ENCODE measurements at places on chromosomes 1 and 21.
A peak's percentile ranks its signal among the peaks of the same experiment; 100 is the strongest.

- DNase-seq = no peak
Measured at GRCh38 chr1:964691-965525, 1.4 kb upstream of the PLEKHN1 start.

GRCh38 chr1:74641876-74642275 is 31.7 kb downstream of the ERICH3 start:
- DNase-seq = no peak

DNA sequence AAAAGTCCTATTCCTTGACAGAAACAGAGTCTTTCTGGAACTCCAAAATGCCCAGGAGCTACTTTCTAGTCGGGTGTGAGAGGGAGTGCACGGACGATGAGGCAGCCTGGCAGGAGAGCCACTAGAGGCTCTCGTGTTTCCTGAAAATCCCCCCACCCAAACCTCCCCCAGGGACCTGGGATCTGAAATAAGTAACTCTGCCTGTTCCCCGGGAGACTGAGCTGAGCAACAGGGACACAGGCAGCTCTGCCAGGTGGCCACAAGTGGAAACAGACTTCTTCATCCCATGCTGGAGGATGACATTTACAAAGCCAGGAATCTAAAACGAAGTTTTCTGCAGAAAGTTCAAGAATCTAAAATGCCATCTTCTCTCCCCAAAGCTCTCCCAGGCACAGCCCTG is 77.1 kb downstream of the ITPKB start:
- DNase-seq = no peak

GRCh38 chr1:63779338-63780211 is 5.8 kb downstream of the ROR1 start:
- DNase-seq = no peak

- DNase-seq = no peak
Measured at GRCh38 chr1:77543822-77544448, 138.5 kb downstream of the ZZZ3 start.

GRCh38 chr21:42319851-42320572 is 4.8 kb upstream of the TFF3 start:
- DNase-seq = no peak

- no peak for DNase-seq
Measured at GRCh38 chr1:191551019-191551418, 607.2 kb upstream of the RGS18 start.

DNA sequence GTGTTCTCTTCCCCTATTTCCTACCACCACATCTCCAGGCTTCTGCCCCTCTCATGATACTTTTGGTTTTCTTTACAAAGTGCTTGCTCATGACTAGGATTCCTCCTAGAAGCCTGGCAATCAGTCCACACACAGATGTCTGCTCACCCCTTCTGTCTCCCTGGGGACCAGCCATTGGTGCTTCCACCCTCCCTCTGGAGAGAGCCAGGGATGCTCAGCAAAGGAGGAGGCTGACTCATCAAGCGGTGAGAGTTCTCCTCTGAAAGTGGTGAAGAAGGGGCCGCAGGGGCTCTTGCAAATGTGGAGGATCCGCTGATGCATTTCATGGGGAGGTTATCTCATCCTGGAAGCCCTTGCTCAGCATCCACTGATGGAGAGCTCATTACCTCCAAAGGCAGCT is 14.5 kb downstream of the NT5C1A start:
- DNase-seq = no peak

- DNase-seq = no peak
Measured at GRCh38 chr21:45721671-45722070, 78.1 kb downstream of the PCBP3 start.

GRCh38 chr21:44888581-44889550 is 15.4 kb upstream of the PTTG1IP start:
- DNase-seq = no peak

DNA sequence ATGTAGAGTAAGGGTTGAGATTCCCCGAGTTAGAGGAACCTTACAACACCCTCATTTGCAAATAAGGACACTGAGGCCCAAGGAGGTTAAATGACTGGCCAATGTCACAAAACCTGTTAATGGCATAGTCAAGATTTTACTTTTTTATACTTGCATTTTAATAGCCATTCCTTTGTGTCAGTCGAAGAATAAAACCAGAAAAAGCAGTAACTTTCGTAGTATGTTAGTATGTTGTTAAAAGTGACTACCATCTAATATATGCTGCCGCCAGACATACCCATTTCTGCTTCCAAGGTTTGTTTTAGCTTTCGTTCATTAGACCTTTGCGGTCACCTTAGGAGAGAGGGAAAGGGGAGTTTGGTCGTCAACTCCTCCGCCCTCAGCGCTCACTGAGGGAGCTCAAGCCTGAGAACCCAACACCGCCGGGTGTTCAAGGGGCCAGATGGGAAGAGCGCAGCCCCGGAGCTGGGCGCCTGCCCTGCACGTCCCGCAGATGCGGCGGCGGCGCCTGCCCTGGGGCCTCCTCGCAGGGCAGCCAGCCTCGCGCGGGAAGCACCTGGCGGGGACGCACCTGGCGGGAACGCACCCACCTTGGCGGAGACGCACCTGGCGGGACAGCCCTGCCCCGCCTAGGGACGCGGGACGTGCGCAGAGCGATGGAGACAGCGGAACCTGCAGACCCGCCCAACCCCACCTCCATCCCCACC is 466 bp downstream of the VPS26C start:
- peak; percentile 65 for DNase-seq

DNA sequence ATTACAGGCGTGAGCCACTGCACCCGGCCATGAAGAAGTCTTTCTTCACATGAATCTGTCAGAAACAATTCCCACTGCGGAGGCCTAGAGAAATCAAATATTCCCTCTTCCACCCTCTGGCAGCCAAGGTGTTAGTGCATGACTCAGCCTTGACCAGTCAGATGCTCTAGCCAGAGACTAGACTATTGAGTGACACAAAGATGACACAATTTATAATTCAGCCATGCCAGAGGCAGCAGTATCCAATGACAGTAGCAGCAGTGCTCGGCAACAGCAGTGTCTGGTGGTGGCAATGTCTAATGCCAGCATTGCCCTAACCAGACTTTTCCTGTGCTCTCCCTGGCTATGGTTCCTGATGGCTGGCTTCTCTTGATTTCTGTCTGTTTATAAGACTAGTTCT is 8.7 kb downstream of the CTXND2 start:
- DNase-seq = no peak

DNA sequence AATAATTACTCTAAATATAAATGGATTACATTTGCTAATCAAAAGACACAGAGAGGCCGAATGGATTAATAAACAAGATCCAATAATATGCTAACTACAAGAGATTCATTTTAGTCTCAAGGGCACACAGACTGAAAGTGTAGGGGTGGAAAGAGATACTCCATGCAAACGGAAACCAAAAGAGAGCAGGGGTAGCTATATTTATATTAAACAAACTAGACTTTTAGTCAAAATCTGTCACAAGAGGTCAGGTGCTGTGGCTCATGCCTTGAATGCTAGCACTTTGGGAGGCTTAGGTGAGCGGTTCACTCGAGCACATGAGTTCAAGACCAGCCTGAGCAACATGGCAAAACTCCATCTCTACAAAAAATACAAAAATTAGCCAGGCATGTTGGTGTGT is 33.6 kb upstream of the DISP1 start:
- DNase-seq = no peak

- DNase-seq = no peak
Measured at GRCh38 chr1:34824817-34825454, 32.1 kb downstream of the GJA4 start.

DNA sequence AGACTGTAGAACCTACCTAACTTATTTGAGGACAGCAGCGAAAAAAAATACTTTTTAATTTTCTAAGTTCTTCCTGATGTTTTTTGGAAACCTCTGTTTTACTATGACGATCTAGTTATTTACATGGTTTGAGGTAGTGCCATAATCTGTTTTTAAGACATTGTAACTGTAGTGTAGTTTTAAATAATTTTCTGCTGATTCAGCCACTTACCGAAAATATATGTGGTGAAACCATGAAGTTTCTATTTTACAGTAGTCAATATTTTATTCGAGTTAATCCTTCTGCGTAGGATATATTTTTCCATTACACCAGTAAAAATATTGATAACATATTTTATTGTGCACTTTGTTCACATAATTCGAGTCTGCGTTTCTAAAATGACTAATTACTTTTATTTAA is 121.7 kb upstream of the RRP15 start:
- no peak for DNase-seq

DNA sequence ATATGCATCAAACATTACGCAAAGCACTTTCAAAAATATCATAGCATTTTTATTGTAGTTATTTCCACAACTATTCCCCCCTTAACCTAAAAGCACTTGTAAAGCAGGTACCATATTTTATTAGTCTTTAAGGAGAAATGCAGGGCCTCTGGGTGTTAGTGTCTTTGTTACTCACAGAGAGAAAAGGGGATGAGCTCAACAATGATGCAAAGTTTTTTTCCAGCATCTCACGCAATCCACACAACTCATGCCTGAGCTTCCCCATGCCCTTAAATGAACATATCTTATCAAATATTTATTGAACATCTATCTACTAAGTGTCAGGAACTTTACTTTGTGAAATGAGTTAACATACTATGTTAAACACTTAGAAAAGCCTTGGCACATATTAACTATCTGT is 50.6 kb downstream of the BEND5 start:
- no peak for DNase-seq

DNA sequence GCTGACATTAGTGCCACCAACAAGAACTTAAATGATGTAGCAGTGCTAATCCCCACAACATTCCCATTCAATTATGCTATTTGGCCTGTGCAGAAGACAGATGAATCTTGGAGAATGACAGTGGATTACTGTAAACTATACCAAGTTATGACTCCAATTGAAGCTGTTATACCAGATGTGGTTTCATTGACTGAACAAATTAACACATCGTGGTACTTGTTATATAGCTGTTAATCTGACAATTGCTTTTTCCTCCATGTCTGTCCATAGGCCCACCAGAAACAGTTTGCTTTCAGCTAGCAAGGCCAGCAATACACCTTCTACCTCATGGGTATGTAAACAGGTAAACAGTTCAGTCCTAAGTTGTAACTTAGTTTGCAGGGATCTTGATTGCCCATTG is 101.1 kb downstream of the S1PR1 start:
- DNase-seq = no peak

DNA sequence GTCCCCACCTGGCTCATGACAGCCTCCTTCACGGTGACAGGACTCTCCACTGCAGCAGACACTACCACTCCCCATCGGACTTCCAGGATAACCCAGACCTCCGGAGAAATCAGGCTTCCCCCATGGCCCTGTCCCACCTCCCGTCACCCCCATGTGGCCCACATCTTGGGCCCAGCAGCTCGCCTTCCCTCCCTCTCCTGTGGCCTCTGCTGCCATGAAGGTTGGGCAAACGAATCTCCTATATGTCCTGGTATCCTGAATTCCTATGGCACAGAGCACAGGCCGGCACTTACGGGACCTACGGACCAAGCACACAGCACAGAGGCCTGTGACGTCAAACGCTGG is 82.0 kb downstream of the NPHP4 start:
- no peak for DNase-seq

DNA sequence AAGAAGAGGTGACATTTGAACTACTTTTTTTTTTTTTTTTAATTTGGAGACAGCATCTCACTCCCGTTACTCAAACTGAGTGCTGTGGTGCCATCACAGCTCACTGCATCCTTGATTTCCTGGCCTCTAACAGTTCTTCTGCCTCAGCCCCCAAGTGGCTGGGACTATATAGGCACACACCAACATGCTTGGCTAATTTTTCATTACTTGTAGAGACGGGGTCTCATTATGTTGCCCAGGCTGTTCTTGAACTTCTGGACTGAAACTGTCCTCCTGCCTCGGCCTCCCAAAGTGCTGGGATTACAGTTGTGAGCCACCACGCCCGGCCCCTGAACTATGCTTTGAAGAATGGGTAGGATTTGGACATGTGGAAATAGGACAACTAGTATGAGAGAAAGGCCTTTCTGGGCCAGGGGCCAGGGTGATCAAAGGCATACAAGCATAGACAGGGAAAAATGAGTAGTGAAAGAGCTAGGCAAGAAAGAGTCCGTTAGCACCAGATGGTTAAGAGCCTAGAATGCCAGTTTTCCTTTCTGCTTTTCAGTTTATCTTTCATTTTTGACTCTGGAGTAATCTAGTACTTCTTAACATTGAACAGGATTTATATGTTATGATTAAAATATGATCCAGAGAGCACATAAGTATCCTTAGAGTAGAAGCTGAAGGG is 6.3 kb downstream of the RABGAP1L start:
- DNase-seq = no peak

- DNase-seq = no peak
Measured at GRCh38 chr1:2291577-2291976, 63.5 kb downstream of the SKI start.

GRCh38 chr1:7268983-7269382 is 483.7 kb downstream of the CAMTA1 start:
- DNase-seq = no peak

- no peak for DNase-seq
Measured at GRCh38 chr1:22533244-22533895, 29.9 kb upstream of the EPHA8 start.

- DNase-seq = no peak
Measured at GRCh38 chr1:181918880-181919525, 142.5 kb downstream of the ZNF648 start.

DNA sequence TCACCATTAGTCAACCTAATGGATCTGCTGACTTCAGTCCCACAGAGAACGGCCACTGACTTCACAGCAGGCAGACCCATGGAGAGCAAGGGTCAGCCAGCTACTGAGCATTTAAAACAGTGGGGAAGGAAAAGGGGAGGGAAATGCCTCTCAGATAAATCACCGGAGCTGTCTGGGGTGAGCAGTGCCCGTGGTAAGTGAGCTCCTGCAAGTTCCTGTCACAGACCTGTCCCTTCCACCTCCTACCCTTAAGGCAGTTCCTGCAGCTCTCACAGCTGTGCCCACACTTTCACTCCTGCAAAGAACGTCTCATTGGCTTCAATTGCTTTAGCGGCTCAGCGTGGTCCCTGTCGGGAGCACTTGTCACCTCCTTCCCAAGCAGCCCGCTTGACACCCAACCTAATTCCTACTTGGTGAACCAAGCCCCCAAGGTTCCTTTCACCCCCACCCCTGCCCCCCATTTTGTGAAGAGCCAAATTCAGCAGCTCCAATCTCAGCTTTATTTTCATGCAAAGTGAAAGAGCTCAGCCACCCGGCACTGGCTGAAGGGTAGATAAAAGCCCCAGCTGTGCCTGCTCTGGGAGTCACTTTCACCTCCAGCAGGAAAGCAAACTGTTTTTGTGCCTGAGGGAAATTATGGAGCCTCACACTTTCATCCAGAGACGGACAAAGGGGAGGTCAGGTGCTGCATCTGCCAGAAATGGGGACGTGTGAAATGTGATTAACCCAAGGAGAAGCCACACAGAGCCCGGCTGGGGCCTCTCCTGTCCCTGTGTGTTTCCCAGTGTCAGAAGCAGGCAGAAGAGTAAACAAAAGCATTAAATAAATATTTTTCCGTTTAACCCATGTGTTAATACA is 306.2 kb downstream of the TTLL7 start:
- no peak for DNase-seq
